NCI-H2227 treated with DMSO at 0.1 percent for 48 hours (cell line): ENCODE measurements at places on chromosomes 13 and 19.

DNA sequence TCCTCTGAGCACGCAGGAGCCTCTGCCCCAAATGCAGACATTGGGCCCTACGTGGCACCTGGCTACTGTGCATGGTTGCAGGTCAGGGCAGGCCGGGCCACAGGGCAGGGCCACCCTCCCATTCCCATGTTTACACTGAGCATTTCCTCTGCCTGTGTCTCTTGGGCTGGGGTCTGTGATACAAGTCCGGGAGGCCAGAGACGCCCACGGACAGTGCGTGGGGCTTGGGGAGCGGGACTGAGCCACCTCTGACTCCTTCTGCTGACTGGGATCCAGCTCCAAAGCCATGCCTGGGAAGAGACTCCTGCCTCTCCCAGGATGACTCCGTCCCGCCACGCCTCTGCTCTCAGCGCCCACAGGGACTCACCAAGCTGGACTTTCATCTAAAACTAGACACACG lies 18.8 kb downstream of the GAS6 start:
- no peak for DNase-seq

DNA sequence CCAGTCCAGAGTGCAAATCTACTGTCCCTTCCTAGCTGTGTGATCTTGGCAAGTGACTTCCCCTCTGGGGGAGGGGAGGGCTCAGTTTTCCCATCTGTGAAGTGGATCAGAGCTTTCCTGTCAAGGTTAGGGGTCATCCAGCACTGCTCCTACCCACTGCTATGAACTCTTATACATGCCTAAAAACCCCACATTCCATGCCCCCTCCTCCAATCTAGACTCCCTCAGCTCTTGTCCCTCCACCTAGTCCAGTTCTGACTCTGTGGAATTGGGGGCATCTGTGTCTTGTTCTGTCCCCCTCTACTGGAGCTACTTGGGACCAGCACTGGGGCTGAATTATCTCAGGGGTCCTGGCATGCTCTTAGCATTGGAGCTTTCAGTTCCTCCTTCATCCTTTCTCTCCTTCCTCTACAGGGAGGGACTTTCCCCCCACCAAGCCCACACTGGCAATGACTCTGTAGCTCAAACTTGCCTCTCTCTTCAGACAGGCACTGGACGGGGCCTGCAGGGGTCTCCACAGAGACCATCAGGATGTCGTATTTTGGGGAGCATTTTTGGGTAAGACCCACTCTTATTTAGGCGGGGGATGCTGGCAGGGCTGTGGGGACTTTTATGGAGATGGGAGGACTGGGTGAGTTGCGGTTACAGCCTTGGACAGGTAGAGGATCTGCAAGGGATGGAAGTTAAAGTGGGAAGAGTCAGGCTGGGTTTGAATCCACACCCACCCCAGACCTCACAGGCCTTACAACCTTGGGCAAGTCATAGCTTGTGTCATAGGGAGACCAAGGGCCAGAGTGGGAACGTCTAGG lies 3.6 kb downstream of the FCHO1 start:
- no peak for DNase-seq

DNA sequence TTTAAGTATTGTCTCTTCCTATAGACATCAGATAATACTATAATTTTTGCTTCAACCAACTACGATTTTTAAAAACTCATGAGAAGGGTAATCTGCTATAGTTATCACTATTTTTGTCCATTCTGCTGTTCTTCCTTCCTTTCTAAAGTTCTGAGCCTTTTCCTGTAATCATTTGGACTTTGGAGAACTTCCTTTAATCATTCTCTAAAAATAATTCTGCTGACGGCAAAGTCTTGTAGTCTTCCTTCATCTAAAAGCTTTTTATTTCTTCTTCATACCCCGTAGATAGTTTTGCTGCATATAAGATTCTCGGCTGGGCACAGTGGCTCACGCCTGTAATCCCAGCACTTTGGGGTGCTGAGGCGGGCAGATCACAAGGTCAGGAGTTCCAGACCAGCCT lies 5.1 kb upstream of the FCGBP start:
- no peak for DNase-seq

DNA sequence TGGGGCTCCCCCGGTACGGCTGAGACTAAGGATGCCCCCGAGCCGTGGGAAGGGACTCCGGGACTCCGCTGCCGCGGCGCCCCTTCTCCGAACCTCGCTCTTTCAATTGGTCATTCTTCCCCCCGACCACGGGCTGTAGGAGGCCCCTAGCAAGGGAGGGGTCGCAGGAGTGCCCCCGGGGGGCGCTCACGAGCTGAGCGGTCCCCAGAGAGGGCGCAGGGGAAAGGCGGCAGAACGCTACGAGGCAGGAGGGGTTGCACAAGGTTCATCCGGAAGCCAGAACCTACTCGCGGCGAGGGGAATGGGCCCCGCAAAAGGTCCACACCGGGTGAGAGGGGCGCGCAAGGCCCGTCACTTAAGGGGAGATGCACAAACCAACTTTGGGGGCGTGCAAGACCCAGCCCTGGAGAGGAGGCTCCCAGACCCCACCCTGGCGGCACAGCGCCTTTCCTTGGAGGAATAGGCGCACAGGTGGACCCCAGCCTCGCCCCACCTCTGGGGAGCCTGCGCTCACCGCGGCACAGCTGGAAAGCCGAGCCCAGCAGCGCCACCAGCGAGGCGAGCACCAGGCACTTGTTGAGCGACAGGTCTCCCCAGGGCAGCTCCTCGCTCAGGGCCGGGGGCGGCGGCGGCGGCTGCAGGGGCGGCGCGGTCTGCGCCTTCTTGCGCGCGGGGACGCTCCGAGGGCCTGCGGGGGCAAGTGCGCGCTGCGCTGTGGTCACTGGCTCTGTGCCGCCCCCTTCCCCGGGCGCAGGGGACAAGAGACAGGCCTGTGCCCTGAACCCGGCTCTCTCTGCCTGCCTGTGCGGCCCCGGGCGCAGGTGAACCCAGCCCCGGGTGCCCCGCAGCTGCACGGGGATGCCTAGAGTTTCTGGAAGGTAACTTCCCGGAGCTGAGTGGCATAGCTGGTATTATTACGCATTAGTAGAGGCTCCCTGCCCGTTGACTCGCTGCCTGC lies 2.8 kb downstream of the JSRP1 start:
- no peak for DNase-seq

- no peak for DNase-seq
These were observed 19.0 kb downstream of the CYP2F1 start for GRCh38 chr19:41133260-41133659.

GRCh38 chr13:41859565-41859964 lies 101.3 kb downstream of the VWA8 start:
- no peak for DNase-seq
